Sigmoid colon (tissue), 7 donors: ENCODE measurements at places on chromosomes 4 and X. TPM values are rescaled to one million over a fixed set of nuclear protein-coding genes. Genes with fewer than 3 reads are reported as not detected.

The PAGE1 gene
- not detected for total RNA-seq

The IQCM gene
- not detected for total RNA-seq

The UGT2A3 gene
- total RNA-seq, result not detected

The PF4V1 gene
- total RNA-seq, result not detected

DNA sequence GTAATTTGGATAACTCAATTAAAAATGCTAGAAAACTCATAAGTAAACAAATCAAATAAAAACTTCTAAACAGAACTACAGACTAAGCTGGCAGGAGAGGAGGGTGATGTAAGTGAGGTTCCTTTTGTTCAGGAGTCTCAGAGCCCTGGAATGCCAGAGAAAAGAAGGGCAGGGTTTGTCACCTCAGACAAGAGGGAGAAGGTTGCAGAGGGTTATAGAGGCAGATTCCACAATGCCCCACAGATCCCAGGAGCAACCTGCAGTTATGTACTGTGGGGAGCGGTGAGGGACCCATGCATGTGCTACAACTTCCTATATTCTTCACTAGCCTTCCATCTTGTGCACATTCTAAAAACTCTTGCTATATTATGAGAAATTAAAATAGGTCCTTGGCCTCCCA lies 129.7 kb downstream of the CFAP299 start:
- H3K4me3 ChIP-seq, result no peak overlapping the region
- no peak overlapping the region for H3K27ac ChIP-seq
- no peak for DNase-seq
- no peaks in the 10 kb centered on the region for H3K27me3 ChIP-seq

DNA sequence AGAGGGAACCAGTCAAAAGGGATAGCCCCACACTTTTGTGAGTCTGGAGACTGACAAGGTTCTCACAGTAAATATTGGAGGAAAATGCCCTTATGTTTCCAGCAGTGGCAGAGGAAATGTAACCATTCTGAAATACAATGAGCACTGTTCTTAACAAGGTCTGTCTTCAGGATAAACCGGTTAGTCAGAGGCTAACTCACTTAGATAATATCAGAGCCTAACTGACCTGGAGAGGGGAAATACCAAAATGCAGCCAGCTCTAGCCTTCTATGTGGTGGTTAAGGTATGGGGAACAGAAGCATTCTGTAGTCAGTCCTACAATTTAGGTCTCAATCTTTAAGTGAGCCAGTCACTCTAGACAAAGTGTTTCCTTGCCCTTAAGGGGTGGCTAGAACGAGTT lies 70.8 kb downstream of the TBCK start:
- DNase-seq, result no peak
- no peak overlapping the region for H3K27ac ChIP-seq
- no peaks in the 10 kb centered on the region for H3K27me3 ChIP-seq
- peaks cover 7% of the 10 kb centered on the region for H3K36me3 ChIP-seq
- no peaks in the 10 kb centered on the region for H3K4me1 ChIP-seq

DNA sequence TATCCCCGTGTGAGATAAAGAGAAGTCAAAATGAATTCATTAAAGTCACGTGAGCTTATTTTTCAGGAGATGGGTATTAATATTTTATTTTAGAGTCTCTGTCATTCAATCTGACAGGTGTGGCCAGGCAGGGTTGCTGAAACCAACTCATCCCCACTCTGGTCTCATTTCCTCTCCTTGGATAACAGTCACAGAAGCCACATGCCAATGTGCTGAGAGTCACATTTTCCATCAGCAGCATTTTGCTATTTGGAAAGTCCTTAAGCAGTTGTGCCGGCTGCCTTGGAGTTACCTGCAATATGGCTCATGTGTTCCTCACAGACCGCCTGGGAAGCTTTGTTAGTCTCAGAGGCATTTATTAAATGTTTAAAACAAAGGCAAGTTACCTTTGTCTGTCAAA lies 302.3 kb downstream of the DCHS2 start:
- DNase-seq, result no peak
- no peak overlapping the region for H3K27ac ChIP-seq
- H3K4me3 ChIP-seq, result no peak overlapping the region
- no peaks in the 10 kb centered on the region for H3K27me3 ChIP-seq

GRCh38 chrX:81414630-81415029 lies 212.7 kb downstream of the SH3BGRL start:
- H3K4me1 ChIP-seq, result no peaks in the 10 kb centered on the region
- no peaks in the 10 kb centered on the region for H3K36me3 ChIP-seq

DNA sequence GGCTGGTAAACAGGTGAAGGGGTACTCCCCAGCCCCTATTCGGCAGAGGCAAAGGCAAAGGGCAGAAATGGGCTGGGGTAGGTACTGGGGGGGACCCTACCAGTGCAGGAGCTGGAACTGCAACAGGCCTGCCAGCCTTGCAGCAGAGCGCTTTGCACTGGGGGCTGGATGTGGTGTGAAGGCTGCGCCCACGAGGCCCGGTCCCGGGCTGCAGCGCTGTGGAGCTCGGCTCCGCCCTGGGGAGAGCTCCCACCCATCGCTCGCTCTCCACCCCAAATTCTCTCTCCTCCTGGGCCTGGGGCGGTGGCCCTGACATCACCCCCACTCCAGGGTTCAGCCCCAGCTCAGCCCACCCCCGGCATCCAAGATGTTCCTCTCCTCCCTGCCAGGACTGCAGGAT lies 24.2 kb downstream of the IQSEC2 start:
- DNase-seq, result peak; percentile 53
- no peak overlapping the region for H3K4me3 ChIP-seq
- H3K4me1 ChIP-seq, result no peaks in the 10 kb centered on the region
- no peaks in the 10 kb centered on the region for H3K27me3 ChIP-seq

DNA sequence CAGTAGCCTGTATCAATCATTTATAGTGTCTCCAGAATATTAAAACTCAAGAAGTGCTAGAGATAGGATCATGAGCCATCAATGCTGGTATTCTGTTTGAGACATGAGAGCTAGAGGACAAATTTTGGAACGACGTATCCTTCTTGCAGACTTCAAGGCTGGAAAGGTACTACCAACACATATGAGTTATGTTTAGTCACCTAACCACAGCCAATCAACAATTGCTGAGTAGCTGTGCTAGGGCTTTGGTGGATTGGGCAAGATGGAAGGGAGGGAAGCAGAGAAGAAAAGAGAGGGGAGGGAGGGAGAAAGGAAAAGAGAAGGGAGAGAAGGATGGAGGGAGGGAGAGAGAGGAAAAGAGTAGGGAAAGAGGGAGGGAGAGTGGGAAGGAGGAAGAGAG lies 21.6 kb upstream of the RAI2 start:
- no peaks in the 10 kb centered on the region for H3K36me3 ChIP-seq
- H3K4me3 ChIP-seq, result no peak overlapping the region
- no peaks in the 10 kb centered on the region for H3K4me1 ChIP-seq
- no peak for DNase-seq
- no peak overlapping the region for H3K27ac ChIP-seq

GRCh38 chr4:189035654-189036053 lies 896.4 kb downstream of the TRIML1 start:
- no peak overlapping the region for H3K27ac ChIP-seq
- no peaks in the 10 kb centered on the region for H3K27me3 ChIP-seq
- H3K4me1 ChIP-seq, result no peaks in the 10 kb centered on the region
- H3K36me3 ChIP-seq, result no peaks in the 10 kb centered on the region

DNA sequence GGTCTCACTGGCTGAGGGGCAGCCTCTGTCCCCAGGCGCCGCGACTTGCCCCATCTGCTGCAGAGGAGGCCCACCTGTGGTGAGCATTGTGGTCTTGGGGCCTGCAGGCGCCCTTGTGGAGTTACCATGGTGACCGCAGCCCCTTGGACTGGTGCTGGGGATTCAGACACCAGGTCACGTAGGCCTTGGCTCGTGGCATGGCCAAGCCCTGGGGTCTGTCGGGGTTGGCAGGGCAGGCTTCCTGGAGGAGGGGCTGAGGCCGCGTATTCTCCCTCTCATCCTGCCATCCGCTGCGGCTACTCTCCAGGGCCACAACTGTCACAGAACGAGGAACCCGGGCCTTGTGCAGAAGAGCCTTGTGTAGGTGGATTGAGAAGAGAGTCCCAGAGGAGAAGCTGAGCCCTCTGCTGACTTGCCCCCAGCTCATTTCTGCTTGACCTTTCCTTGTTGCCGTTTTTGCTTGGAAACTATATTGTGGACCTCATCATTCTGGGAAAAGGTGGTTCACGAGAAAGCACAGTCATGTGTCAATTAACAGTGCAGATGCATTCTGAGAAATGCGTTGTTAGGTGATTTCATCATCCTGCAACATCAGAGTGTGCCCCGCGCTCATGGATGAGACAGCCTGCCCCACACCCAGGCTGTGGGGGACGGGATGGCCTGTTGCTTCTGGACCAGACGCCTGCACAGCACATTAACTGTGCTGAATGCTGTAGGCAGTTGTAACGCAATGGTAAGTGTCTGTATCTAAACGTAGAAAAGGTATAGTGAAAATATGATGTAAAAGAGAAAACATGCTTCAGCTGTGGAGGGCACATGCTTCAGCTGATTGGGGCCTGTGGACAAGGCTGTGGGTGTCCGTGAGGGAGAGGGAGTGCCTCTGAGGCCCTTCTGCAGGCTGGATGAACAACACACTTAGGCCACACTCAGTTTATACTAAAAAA lies 38.5 kb downstream of the TRMT44 start:
- no peak overlapping the region for H3K27ac ChIP-seq
- no peaks in the 10 kb centered on the region for H3K4me1 ChIP-seq
- no peak overlapping the region for H3K4me3 ChIP-seq
- DNase-seq, result no peak

DNA sequence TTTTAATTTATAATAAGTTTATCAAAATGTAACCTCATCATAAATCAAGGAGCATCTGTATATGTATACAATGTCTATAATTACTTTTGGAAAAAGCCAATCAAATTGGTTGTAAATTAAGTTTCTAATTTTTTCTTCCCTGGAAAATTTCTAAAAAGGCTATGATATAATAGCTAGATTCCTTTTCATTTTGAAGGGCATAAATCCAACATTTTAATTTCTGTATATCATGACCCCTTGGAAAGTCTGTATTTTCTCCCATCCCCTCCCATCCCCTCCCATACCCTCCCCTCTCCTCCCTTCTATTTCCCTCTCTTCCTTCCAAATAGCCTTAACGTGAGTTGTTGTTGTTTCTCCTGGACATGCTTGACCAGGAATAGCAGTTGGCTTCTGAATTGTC lies 247.1 kb upstream of the FSTL5 start:
- DNase-seq, result no peak
- H3K36me3 ChIP-seq, result no peaks in the 10 kb centered on the region
- no peak overlapping the region for H3K27ac ChIP-seq
- no peak overlapping the region for H3K4me3 ChIP-seq
- H3K27me3 ChIP-seq, result no peaks in the 10 kb centered on the region

DNA sequence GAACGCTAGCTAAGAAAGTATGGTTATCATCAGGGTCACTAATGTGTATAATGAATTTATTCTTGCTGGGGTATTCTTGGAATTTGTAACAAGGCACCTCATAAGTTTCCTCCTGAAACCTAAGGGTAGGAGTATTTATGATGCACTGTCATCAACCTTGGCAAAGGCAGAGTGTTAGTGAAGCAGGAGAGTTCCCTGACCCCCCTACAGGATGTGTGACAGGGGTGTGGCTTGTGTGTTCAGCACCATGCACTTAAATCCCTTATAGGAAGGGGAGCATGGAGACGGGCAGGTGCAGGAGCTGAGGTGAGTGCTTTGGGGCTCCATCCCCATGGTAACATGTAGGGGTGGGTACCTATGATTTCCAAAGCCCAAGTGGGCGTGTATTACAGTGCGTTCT lies 237.7 kb downstream of the GALNTL6 start:
- no peak overlapping the region for H3K27ac ChIP-seq
- no peaks in the 10 kb centered on the region for H3K36me3 ChIP-seq
- H3K4me3 ChIP-seq, result no peak overlapping the region
- no peak for DNase-seq
- H3K27me3 ChIP-seq, result no peaks in the 10 kb centered on the region

DNA sequence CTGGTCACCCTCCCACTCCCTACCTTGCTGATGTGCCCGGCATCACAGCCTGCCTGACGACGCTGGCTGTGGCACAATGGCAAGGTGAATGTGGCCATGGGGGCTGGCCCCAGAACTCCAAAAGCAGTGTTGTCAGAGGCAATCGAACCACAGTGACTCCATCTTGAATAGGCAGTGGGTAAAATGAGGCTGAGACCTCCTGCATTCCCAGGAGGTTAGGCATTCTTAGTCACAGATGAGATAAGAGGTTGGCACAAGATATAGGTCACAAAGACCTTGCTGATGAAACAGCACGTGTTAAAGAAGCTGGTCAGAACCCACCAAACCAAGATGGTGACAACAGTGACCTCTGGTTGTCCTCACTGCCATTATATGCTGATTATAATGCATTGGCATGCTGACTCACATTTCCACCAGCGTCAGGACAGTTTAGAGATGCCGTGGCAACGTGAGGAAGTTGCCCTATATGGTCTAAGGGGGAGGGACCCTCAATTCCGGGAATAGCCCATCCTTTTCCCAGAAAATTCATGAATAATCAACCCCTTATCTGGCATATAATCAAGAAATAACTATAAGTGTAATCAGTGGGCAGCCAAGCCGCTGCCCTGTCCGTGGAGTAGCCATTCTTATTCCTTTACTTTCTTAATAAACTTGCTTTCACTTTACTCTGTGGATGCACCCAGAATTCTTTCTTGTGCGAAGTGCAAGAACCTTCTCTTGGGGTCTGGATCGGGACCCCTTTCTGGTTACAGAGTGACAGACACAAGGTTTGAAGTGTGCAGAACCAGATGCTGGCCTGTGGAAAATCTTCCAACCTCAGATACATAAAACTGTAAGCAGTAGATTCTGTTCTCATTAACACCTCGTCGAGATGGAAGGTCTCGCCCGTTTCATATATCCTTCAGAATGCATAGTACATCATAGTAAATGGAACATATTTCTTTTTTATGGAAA lies 26.8 kb upstream of the CLDN24 start:
- no peak overlapping the region for H3K27ac ChIP-seq
- H3K27me3 ChIP-seq, result peaks cover under 1% of the 10 kb centered on the region
- no peaks in the 10 kb centered on the region for H3K36me3 ChIP-seq
- H3K4me3 ChIP-seq, result no peak overlapping the region
- no peak for DNase-seq

DNA sequence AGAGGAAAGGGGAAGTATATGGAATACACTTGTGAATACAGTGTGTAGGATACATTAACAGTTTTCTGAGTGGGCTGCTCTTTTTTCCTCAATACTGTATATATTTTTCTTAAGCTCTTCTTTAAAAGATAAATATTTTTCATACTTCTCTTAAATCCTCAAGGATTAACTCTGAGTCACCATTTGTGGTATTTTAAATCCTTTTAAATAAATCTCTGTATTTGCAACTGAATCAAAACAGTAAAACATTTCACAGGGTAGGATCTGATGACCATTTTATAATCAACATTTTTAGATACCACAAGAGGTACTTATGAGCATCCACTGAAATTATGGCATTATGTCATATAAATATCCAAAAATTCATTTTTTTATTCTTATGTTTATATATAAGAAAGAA lies 87.6 kb downstream of the GAB1 start:
- no peak for DNase-seq
- H3K4me1 ChIP-seq, result no peaks in the 10 kb centered on the region
- H3K27ac ChIP-seq, result no peak overlapping the region
- H3K36me3 ChIP-seq, result no peaks in the 10 kb centered on the region
- no peaks in the 10 kb centered on the region for H3K27me3 ChIP-seq

GRCh38 chr4:147195386-147195785 lies 249.7 kb upstream of the TTC29 start:
- no peaks in the 10 kb centered on the region for H3K27me3 ChIP-seq
- H3K27ac ChIP-seq, result no peak overlapping the region
- no peaks in the 10 kb centered on the region for H3K4me1 ChIP-seq
- H3K36me3 ChIP-seq, result no peaks in the 10 kb centered on the region
- no peak for DNase-seq

- no peaks in the 10 kb centered on the region for H3K36me3 ChIP-seq
- H3K4me3 ChIP-seq, result no peak overlapping the region
These were observed 11.7 kb downstream of the XK start for GRCh38 chrX:37697169-37697760.
